ENCODE measurements at places on chromosomes 16 and 17. TPM values are rescaled to one million over a fixed set of nuclear protein-coding genes. Genes with fewer than 3 reads are reported as not detected.

The EPOP gene
- polyA plus RNA-seq: not detected

The KRT12 gene
- not detected for polyA plus RNA-seq

The RAI1 gene
- polyA plus RNA-seq: 2.5 TPM

The PRR15L gene
- polyA plus RNA-seq: 0.25 TPM

The CACNA1H gene
- polyA plus RNA-seq: not detected

The CTRB1 gene
- not detected for polyA plus RNA-seq

The RAB26 gene
- polyA plus RNA-seq: 1.3 TPM

The WNT3 gene
- polyA plus RNA-seq: 0.09 TPM

The CIBAR2 gene
- not detected for polyA plus RNA-seq

The CCL2 gene
- not detected for polyA plus RNA-seq

The DRC7 gene
- polyA plus RNA-seq: not detected

The LRRC37A3 gene
- polyA plus RNA-seq: 0.75 TPM
